Mesenchymal stem cell (in vitro differentiated cells and primary cell): ENCODE measurements at places on chromosomes 1 and 21.

GRCh38 chr1:192628396-192629057, 7.4 kb upstream of the RGS13 start:
- no peak for DNase-seq

DNA sequence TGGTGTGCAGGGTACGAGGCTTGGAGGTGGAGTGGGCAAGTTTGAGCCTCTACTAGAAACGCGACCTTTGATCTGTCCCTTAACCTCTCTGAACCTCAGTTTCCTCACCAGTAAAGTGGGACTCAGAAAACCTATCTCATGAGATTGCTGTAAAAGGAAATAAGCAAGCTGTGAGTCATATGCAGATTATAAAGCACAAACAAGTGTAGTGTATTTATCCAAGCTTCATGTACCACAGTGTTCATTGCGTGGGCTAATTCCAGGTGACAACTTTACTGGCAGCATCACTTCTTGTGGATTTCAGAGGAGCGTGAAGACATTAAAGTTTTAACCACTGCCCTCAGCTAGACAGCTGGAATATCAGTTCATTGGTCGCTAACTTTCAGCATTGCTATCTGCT, 44.4 kb downstream of the ZNF697 start:
- DNase-seq: peak; percentile 30

- DNase-seq: peak; percentile 67
Observed at GRCh38 chr1:203440771-203441170, 34.8 kb upstream of the PRELP start.

GRCh38 chr1:110309139-110309538, 30.0 kb upstream of the RBM15 start:
- peak; percentile 32 for DNase-seq

- no peak for DNase-seq
Observed at GRCh38 chr1:197384471-197384870, 116.4 kb downstream of the CRB1 start.

GRCh38 chr1:9281908-9282695, 10.6 kb upstream of the SPSB1 start:
- DNase-seq: no peak

DNA sequence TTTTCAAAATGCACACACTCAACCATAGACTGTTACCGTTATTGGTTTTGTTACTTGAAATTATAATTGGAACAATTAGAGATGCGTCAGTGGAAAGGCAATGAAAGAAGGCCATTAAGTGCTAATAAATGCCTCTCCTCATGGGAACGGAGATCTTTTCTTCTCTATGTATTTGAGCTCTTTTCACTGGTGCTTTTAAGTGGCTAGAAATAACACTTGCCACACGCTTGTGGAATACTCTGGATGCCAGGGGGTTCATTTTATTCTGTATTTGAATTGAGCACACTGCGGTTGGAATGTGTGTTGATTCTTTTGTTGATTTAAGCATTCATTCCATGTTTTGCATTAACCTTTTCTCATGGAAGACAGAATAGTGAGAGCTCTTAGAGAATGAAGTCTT, 68.4 kb downstream of the DNM3 start:
- DNase-seq: no peak

DNA sequence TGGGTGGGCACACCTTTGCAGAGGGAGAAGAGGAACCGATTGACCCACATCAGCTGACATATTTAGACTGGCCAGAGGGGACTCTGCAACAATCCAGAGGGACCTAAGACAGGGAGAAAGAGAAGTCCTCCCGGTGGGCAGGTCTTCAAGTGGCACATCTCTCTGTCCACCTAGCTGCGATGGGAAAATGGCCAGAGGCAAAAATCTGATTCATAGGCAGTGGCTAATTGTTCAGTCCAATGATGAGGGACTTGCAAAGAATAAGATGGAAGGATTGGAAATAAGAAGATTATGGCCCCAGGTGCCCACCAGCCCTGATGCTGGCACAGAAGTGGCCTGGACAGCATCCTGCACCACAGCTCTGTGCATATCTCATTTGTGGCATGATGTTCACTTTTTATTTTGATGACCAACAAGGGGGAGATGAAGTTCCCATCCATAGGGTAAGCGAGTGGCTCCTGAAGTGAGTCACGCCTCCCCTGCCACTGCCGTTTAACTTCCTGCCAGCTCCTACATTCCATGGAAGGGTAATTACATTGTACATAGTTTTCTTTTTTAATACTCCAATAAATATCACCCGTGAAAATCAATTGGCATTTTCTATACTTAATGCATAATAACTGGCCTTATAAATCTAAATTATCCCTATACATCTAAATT, 659.6 kb downstream of the MATN1 start:
- no peak for DNase-seq

- no peak for DNase-seq
Observed at GRCh38 chr1:209368864-209369598, 214.5 kb upstream of the CAMK1G start.

GRCh38 chr1:85240174-85240601, 19.3 kb downstream of the C1orf52 start:
- DNase-seq: peak; percentile 30

- DNase-seq: peak; percentile 8
Observed at GRCh38 chr1:46489638-46490405, at the start of gene DMBX1. DMBX1 (plus strand) TSS chr1:46489836; CDS start chr1:46507011, 17,175 bp downstream.

DNA sequence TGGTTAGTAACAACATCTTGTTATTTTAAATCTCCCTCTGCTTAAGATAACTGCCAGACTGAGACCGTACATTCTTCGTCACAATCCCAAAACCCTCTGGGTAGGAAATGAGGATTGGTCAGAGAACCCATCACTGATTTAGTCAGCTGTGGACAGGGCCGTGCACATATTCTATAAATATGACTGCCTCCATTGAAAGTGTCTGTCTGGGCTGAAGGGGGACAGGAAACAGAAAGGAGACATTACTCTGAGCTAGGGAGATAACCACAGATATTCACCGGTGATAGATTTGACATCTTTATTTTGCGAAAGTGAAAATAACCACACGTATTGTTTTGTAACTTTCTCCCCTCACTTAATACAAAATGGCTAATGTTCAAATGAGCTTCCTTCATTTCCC, 36.9 kb upstream of the ST6GALNAC5 start:
- no peak for DNase-seq

- DNase-seq: peak; percentile 96
Observed at GRCh38 chr1:32703479-32704291, 1.1 kb upstream of the SYNC start.

GRCh38 chr1:225652729-225653462, at the start of gene ENAH:
ENAH (minus strand) TSS chr1:225653123; CDS start chr1:225652690, 433 bp downstream.
- peak; percentile 84 for DNase-seq

GRCh38 chr1:108643492-108644335, 17.2 kb downstream of the HENMT1 start:
- DNase-seq: peak; percentile 71

DNA sequence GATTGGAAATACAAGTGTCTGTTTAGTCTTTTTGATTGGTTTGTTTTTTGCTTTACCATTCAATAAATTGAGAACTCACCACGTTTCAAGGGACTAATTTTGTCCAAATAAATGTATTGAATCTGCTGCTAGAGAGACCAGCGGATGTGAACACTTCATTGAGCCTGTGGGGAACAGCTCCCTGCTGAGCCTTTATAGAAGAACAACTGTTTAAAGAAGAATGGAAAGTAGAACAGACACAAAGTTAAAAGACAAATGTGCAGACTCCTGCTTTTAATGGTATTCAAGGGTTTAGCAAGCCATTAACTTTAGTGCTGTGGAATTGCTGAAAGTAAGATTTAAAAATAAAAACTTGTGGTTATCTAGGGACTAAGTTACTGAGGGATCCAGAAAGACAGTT, 817.7 kb upstream of the B3GALT2 start:
- DNase-seq: no peak

DNA sequence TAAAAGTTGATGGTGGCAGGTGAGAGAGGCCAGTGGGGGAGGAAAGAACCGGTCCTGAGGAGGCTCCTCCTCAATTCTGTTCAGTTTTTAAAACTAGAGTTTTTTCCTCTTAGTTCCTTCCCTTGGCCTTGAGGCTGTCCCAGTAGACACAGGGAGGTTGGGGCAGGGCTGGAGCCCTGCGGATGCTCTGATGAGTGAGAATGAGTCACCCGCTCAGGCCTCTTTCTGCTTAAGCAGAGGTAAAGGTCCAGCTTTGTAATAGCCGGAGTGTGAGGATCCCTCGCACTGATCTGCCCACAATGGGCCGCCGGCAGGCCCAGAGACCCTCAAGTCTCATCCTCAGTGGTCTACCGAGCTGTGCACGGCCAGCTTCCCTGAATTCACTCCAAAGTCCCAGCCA, 49.6 kb upstream of the IRF2BP2 start:
- DNase-seq: peak; percentile 75

- no peak for DNase-seq
Observed at GRCh38 chr1:202365092-202365815, 16.8 kb downstream of the PPP1R12B start.

- DNase-seq: no peak
Observed at GRCh38 chr1:54132495-54132894, 20.3 kb downstream of the CDCP2 start.

- DNase-seq: no peak
Observed at GRCh38 chr21:46636181-46636512, 673 bp downstream of the PRMT2 start.

GRCh38 chr1:196598942-196599748, 9.1 kb downstream of the KCNT2 start:
- DNase-seq: no peak

DNA sequence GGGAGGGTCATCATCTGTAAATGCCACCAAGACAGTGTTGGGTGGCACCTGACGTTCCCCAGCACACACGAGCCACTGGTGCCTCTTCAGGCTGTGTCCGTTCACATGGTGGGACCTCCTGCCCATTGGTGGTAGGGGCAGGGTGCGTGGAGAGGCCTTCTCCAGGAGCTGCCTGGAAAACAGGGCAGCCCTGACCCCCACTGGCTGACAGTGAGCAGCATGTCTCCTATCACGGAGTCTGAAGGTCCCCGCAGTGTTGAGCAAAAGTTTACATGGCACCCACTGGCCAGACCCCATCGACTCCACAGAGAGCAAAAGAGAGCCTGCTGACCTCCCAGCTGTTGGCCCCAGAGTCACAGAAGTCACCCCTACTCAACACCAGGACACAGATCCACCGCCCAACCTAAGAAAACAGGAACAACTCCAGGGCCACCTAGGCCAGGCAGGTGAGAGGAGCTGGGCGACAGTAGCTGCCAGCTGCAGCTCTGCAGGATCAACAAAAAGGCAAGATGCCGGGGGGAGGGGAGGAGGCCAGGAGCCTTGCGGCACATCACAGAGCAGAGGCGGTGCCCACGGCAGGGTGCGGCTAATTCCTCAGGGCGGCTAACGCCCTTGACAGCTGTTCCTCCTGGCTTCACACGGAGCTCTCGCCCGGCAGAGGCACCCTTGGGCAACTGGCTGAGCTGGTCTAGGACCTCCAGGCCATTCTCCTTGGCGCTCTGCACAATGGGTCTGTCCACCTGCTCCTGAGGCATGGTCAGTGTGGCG, 14.4 kb upstream of the IFI6 start:
- DNase-seq: no peak

GRCh38 chr1:234519506-234519905, 40.5 kb upstream of the TARBP1 start:
- no peak for DNase-seq

GRCh38 chr1:243923292-243924171, 73.5 kb upstream of the AKT3 start:
- no peak for DNase-seq

GRCh38 chr1:53065391-53065790, 3.4 kb downstream of the PODN start:
- DNase-seq: no peak

DNA sequence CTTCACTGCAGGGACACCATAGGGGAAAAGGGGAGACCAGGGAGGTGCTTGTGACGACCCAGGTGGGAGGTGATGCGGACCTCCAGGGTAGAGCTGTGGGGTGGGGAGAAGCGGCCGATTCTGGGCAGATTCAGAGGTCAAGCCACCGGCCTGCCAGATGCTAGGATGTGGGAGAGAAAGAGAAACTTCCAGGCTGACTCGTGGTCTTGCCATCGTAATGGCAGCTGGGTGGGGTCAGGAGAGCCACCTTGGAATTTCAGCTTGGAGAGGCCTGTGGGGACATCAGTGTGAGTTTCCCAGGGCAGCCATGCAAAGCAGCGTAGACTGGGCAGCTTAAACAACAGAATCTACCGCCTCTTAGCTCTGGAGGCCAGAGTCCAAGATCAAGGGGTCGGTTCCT, 258.0 kb upstream of the VAMP3 start:
- DNase-seq: no peak

DNA sequence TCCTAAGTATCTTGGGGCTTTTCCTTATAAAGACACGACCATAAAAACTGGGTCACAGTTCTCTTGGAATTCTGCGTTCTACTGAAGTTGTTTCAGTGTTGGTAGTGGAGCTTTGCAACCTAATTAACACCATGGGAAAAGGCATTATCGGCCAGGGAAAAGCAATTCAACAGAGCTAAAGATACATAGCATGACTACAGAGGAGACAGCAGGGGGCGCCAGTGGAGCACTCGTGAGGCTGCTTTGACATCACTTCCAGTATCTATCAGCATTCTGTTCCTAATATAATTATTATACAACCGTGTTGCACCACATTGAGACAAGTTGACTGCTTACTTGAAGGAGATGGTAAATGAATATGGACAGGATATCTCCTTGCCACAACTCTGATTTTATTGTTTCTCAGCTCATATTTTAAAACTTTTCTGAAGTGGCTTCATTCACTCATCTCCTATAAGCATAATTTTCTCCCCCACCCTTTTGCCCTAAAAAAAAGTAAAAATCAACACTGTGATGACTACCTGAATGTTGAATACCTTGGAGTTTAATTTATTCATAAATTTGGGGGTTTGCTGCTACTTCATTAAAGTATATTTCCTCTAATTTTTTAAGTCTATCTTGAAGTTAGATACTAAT, 39.4 kb downstream of the ZP4 start:
- DNase-seq: peak; percentile 49
